HS-27A (cell line): ENCODE measurements at places on chromosomes 7 and 10.

DNA sequence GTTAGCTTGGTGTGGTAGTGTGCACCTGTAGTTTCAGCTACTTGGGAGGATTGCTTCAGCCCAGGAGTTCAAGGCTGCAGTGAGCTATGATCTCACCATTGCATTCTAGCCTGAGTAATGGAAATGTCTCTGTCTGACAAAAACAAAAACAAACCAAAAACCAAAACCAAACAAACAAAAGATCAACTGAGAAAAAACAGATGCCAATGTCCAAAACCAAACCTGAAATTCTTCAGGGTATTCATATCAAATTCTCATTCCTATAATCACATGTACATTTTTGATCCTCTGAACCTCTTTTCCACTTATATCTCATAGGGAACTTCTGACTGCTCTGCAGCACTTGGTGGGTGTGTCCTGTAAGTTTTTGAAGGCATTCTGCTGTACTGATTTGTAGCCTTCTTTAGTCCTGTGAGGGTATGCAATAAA lies 87.0 kb downstream of the CDK6 start:
- no peak for DNase-seq

- DNase-seq: no peak
Measured at GRCh38 chr10:9766762-9767161, 1250.9 kb upstream of the CELF2 start.

DNA sequence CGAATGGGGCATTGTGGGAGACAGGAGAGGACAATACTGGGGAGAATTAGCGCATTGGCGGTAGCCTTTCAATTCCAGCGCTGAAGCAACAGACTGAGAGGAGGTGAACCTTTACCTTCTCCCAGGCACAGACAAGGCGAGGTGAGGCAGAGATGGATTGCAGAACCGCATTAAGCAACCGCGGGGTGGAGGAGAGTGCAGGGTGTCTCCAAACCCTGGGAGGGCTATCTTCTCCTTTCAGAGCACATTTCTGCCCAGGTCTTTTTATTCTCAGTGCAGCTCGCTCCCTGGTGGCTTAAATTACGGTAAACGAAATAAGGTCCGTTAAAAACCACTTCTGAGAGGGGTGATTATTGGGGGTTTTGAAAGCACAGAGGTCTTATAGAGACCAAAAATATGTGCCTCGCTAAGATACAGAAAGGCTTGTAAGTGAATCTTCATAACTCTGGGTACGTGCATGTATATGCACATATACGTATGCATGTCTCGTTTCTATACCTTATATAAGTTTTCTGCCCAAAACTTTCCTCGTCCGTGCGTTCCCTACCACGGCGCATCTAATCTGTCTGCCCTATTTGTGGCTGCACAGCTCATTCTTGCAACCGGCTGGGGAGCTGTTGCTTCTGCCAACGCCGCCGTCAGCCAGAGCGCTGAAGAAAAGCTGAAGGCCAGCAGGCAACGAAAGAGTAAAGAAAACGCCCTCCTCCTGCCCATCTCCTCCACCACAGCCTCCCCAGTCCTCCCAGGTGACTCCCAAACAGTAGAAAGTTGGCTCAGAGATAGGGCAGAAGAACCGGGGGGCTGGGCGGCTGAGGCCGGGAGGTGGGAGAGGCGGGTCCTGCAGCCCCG lies 895 bp upstream of the ZNF804B start:
- DNase-seq: no peak

DNA sequence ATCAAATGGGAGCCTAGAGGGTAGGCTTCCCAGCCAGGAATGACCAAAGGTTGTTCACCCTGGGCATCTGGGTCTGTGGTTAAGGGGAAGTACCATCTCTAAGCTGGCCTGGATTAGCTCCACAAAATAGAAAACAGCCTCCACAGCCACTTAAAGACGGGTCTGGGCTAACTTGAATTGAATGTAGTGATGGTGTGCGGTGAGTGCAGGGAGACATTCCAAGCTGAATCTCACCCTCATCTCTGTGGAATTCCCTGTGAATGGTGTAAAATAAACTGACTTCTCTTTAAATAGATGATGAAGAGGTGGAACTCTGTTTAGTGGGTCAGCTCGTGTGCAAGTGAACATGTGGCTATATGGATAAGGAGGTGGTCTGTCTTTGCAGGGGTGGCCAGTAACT lies 251.0 kb downstream of the DYNC1I1 start:
- DNase-seq: no peak

GRCh38 chr7:31251441-31251840 lies 89.1 kb downstream of the NEUROD6 start:
- DNase-seq: no peak

GRCh38 chr10:4663162-4663992 lies 162.6 kb upstream of the AKR1E2 start:
- DNase-seq: peak; percentile 92

GRCh38 chr10:36880898-36881297 lies 244.5 kb upstream of the ANKRD30A start:
- DNase-seq: no peak

DNA sequence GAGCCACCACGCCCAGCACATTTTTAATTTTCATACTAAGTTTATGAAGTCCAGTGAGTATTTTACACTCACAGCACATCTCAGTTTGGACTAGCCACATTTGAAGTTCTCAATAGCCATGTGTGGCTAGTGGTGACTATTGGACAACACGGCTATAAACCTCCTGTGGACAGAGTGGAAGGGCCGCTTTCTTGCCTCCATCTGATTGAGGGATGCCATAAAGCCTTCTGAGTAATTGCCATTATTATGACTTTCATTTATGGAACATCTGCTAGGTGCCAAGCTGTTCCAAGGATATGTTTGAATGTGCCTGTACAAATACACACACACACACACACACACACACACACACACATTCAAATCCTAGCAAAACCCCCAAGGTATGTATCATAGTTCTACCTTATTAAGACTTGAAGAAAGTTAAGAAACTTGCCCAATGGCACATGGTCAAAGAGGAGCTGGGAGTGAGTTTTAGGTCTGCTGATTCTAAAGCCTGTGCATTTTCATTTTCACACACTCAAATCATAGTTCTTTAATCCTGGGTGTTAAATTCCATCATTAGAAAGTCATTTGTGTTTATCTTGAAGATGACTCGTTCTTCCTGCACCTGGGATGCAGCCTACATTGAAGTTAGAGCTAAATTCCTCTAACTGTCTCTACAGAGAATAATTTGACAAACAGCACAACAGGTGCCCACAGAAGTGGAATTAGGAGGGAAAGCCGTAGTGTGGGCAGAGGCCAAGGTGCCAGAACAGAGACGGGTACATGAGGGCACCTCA lies 143.3 kb downstream of the PKD1L1 start:
- no peak for DNase-seq

- DNase-seq: no peak
Measured at GRCh38 chr10:128780156-128780761, 654.0 kb upstream of the MKI67 start.

- no peak for DNase-seq
Measured at GRCh38 chr10:60343254-60343653, 46.4 kb downstream of the ANK3 start.

DNA sequence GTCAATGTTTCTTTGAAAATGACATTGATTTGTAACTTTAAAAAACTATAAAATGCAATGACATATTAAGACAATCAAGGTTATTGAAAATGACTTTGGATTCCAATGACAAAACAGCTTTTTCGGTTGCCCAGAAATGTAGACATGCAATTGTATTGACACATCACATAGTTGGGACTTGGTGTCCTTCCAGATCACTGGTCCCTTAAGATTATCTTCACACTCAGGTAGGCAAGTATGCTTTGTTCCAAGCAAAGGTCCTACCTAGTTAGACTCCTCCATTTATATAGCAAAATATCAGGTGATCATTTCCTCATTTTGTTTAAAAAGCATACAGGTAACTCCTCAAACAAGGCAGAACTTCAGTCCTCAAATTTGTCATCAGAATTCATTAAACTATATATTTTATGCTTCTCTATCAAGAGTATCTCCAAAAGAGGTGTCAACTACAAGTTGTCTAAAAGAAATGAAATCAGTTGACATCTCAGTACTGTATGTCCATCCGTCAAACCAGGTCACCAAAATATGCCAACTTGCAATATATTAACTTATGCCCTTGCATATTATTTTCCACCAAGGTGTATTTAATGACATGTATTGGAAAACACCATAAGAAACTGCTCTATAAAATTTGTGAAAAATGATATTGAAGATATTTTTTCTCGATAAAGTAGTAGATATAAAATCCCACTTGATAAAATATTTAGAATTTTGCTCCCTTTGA lies 64.6 kb downstream of the TSPAN12 start:
- DNase-seq: no peak

GRCh38 chr7:149683181-149683580 lies 90.2 kb downstream of the ZNF467 start:
- DNase-seq: no peak

GRCh38 chr7:149861728-149862045 lies 12.1 kb upstream of the ATP6V0E2 start:
- DNase-seq: no peak

DNA sequence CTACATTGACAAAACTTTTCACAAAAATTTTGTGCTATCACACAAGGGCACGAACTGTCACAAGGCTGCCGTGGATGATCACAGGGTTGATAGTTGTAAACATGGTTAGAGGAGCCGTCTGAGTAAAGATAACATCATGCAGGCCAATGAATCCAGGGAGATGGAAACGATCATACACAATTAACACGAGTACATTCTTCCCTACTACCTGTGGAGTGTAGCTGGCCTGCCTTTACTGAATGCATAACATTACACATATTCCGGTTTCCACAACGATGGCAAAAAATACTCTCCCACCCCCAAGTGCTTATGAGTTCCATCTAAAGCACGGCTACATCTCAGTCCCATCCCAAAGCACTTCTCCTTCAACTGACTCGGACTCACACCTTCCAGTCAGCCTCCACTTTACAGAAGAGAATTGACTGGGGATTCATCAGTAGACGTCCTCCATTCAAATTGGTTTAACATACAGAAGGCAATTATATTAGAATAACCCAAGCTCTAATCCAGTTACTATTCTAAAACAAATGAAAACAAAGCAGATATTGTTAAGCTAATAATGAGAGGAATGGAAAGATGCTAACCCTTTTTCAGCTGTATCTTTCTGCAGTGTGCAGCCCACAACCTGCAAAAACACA lies 69.0 kb downstream of the EZH2 start:
- no peak for DNase-seq

DNA sequence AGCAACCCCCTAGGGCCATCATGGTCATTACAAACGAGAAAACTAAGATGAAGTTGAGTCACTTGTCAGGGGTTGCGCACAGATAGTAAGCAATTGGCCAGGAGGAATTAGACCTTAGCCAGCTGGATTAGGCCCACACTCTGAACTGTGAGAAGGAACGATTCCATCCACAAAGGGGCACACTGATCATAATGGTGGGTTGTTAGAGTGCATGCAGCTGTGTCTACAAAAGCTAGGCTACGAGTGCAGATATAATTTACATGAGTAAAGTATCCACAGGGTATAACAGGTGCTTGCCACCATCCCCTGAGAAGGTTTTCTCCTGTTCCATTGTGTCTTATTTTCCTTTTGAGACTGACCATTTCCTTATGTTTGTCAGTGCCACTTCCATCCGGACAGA lies 16.6 kb upstream of the FAM170B start:
- DNase-seq: no peak

- no peak for DNase-seq
Measured at GRCh38 chr7:141617280-141617679, 66.1 kb downstream of the AGK start.

DNA sequence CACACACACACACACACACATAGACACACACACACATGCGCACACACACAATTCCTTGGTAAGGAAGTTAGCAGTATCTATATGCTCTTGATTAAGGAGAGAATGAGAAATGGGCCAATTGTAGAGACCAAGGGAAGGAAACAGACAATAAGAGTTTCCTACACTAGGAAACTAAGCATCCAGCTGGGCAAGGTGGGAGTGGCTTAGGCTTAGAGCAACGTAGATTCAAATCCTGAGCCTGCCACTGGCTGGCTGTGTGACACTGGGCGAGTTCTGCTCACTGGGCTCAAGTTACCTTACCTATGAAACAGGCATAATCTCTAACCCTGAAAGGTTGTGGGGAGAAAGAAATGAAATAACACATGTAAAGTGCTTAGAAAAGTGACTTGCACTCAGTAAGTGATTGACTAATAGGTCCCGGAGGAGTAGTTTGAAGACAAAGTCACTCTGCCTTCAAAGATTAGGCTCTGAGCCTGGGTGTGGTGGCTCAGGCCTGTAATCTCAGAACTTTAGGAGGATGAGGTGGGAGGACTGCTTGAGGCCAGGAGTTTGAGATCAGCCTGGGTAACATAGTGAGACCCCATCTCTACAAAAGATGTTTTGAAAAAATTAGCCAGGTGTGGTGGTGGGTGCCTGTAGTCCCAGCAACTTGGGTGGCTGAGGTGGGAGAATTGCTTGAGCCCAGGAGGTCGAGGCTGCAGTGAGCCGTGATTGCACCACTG lies 701.4 kb downstream of the PARD3 start:
- no peak for DNase-seq

DNA sequence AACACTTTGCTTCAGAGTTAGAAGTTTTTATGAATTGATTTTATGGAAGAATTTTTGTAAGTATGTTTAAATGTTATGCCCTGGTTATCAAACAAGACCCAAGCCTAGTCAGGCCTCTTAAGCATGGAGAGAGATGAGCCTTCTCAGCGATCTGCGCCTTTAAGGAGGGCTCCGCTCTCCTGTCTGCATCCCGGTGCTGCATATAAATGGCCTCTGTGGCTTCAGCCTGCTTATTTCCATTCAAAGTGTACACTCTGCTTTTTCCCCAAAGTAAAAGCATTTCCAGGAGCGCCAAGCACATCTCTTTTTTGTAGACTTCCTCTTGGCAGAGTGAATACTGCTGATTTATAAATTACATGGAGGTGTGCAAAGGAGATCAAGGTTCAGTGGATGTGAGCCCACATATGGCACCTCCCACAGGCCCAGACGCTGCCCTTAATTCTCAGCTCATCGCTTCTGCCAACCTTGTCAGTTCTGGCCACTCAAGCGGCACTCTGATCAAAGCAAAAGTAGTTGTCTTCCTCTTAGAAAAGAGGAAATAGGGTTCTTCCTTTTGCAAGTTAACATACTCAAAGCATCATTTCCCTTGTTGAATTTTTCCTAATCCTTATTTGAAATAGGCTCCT lies 70.0 kb upstream of the SFMBT2 start:
- DNase-seq: no peak

DNA sequence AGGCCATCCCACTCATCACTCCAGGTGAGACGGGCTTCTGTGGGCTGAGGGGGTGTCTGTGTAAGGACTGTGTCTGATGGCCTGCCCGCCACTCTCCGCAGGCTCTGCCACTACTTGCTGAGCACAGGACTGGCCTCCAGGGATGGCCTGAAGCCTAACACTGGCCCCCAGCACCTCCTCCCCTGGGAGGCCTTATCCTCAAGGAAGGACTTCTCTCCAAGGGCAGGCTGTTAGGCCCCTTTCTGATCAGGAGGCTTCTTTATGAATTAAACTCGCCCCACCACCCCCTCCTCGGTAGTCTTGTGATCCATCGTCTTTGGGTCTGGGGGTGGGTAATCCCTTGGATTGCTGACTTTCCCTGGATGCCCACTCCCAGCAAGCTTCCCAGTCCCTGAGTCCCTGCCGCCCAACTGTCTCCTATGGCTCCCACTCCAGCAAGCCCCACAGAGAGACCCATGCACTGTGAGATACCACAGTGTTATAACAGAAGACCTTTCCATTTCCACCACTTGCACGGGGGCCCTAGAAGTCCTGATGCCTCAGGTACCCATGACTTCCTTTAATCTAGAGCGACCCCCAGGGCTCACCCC lies 4.7 kb downstream of the FXYD4 start:
- DNase-seq: no peak
